Activated CD8-positive, alpha-beta memory T cell treated with anti-CD3 and anti-CD28 coated beads for 4 hours (primary cell): ENCODE measurements at places on chromosomes 6 and 20.

DNA sequence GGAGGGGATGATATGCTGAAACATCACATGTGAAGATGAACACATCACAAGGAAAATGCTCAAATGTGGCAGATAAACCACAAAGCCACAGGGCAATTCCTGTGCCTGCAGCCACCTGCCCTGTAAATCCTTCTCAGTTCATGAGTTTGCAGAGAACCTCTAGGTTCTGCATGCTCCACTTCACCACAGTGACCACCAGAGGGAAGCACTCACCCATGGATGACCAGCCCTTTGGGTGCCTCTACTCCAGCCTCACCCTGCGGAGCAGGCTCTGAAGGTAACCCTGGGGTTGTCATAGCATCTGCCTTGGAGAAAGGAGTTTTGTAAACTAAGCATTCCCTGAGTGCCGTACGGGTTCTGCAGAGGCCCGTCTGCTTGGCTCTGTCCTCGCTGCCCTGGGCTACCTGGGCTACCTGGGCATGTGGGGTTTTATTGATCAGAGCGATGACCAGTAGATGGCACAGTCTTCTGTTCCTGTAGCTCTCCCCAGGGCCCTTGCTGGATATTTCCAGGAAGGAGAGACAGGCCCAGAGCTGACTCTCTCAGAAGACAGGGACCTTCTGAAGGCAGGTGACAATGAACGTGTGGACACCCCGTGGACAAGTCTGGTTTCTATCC is 31.7 kb upstream of the CST1 start:
- no peak for DNase-seq

GRCh38 chr6:55034752-55035151 is 139.6 kb upstream of the HCRTR2 start:
- no peak for DNase-seq

DNA sequence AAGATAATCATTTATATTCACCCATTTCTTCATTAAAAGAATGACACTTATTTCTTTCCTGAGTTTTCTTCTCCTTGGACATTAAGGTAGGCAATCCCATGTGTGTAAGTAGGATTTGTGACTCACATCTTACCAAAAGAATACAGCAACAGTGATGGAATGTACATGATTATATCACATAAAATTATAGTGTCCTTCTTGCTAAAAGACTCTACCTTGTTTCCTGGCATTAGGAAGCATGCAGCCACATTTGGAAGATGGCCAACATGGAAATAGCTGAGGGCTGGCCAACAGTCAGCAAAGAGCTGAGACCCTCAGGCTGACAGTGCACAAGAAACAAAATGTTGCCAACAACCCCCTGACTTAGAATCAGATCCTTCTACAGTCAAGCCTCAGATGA is 327.9 kb upstream of the MARCKS start:
- DNase-seq = no peak

- no peak for DNase-seq
Observed at GRCh38 chr6:18676548-18676947, 289.4 kb downstream of the RNF144B start.

DNA sequence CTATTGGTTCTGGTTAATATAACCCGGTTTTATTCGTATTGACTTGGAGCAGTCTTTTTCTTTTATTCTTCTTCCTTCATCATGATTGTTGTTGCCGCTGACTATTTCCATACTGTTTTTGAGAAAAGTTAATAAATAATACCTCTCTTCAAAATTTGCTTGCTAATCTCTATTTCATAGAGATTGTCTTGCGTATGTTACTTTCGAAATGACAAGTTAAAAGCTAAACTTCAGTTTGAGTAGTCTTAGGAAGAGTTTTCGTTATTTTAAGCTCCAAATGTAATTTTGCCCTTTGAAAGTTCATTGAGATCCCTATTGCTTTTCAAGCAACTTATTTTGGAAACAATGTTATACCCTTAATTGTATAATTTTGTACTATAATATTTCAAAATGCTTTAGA is 36.4 kb downstream of the DCBLD1 start:
- no peak for DNase-seq

DNA sequence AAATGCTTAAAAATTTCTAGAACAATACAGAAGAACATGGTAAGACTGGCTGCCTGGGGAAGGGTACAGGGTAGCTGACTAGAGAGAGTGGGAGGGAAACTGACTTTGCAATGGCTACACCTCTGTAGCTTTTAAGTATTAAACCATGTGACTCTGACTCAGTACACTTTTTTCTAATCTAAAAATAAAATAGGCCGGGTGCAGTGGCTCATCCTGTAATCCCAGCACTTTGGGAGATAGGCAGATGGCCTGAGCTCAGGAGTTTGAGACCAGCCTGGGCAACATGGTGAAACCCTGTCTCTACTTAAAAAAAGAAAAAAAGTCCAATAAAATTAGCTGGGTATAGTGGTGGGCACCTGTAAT is 18.5 kb downstream of the ATP9A start:
- no peak for DNase-seq

- no peak for DNase-seq
Observed at GRCh38 chr6:152351742-152352141, 285.4 kb downstream of the SYNE1 start.

DNA sequence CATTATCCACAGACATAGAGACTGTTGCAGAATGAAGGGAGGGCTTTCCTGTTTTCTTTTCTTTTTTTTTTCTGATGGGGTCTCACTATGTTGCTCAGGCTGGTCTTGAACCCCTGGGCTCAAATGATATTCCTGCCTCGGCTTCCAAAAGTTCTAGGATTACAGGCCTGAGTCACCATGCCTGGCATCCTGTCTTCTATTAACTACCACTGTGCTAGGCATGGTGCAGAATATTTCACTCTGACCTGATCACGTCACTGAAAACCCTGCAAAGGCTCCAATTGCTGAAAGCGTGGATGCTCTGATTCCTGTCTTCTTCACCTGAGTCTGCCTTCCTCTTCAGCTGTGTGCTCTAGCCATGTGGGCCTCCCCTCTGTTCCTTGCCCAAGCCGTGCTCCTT is 8.5 kb upstream of the DNMT3B start:
- DNase-seq = no peak

DNA sequence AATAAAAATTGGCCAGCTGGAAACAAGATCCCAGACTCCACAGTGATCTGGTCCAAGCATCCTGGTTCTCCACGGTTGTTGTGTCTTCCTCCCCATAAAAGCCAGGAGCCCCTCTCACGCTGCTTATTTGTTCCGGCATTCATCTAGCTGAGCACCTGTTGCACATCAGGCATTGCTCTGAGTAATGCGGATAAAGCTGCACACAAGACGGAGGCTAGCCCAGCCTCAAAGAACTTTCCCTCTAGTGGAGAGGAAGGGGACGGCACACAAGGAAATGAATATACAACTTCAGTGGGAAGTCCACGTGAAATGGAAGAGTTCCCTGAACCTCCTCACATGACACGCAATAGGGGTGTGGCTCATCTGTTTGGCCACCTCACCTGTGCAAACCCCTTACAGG is 30.3 kb upstream of the NXT1 start:
- DNase-seq = no peak

DNA sequence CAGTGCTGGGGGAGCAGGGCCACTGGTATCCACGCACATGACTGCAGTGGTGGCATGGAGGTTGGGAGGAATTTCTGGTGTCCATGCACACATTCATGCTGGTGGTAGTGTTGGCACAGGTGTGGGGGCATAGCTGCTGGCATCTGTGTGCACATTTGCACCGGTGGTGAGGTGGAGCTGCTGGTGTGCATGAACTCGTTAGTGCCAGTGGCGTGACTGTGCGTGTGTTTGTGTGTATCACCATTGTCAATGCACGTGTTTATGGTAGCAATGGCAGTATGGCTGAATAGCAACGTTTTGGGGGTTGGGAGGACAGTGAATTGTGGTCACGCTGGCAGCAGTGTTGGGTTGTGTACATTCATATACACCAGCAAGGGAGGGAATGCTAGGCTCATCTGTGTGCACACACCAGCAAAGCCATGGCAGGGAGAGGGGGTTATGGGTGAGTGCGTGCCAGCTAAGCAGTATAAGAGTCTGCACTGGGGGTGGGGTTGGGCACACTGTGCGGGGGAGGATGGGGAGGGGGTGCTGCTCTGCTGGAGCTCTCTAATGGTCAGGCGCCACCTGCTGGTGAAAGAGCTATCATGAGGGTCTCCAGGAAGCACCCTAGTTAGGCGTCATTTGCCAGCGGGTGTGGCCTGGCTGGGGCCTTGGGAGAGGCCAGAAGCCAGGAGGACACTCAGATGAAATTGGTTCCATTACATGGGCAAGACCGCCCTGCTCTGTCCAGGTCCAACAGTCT is 626.1 kb upstream of the ID4 start:
- DNase-seq = no peak

DNA sequence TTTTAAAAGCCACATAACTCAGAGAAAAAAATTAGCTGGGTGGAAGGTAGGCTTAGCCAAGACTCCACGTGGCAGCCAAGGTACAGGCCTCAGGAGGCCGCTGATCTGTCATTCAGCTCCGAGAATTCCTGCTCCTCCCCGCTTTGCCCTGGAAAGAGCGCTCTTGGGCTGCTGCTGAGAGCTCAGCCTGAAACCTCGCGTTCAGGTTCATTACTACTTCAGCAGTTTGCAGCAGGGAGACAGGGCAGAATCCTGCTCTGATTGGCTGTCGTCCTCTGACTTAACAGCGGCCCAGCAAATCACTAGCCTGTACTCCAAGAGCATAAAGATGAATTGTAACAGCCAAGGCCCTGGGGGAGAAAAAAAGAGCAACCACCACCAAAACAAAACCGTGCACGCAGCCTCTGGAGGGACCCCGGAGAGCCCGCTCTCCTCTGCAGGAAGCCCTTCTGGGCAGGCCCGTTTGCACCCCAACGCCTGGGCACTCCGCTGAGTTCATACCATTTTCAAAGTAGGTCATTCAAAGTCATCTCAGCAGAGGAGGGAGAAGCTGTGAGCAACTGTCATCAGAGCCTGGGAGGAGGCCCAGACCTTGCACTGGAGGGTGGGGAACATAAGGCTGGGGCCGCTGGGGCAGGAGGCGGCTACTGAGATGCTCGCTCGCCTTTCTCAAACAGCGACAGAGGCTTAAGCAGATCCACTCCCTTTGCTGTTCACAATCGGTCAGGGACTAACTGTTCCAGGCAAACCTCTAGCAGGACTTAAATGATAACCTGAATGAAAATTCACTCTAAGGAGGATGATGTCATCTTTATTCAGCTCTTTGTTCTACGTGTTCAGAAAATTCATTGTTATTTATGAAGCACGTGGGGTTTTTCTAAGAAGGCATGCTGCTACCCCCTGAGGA is 42.3 kb upstream of the ATXN1 start:
- DNase-seq = no peak

DNA sequence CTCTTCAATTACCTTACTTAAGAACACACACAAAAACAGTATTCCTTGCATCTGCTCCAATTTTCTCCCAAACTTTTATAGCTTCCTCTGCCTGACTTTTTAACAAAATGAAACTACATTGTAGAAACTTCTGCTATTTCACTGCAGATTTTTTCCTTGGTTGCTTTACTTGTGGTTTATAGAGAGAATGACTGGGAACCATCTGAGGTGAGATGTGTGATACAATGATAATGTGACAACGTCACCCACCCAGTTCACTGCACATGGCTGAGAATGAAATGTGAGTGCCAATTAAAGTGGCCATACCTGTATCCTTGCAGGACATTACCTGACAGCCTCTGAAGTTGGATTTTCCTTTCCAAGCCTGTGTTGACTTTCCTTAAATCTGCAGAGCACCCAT is 258.4 kb downstream of the CD83 start:
- DNase-seq = no peak

GRCh38 chr6:148027201-148027600 is 315.4 kb upstream of the SASH1 start:
- no peak for DNase-seq

- DNase-seq = no peak
Observed at GRCh38 chr6:4491501-4492260, 284.5 kb upstream of the CDYL start.

DNA sequence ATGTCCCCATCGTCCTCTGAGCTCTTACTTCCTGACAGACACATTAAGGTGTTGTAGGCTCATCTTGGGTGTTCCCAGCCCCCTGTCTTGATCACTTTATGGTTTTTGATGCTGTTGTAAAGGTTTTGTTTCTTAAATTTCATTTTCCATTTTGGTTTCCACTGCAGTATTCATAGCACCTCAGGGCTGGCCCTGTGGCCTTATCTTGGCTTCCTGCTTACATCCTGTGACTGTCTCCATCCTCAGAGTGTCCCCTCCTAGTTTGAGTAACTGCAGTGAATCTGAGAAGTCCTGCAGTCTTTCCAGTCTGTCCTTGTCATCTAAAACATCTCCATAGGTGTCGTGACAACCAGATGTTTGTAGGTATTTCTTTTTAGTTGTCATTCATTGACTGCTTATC is 50.9 kb downstream of the JARID2 start:
- DNase-seq = peak; percentile 10

- no peak for DNase-seq
Observed at GRCh38 chr20:46243707-46244628, 64.3 kb downstream of the CDH22 start.

GRCh38 chr6:150142670-150143515 is at the start of gene PPP1R14C:
PPP1R14C (plus strand) TSS chr6:150143044; CDS start chr6:150143193, 149 bp downstream.
- no peak for DNase-seq

- DNase-seq = no peak
Observed at GRCh38 chr6:27679308-27679963, 206.5 kb upstream of the ZNF184 start.

DNA sequence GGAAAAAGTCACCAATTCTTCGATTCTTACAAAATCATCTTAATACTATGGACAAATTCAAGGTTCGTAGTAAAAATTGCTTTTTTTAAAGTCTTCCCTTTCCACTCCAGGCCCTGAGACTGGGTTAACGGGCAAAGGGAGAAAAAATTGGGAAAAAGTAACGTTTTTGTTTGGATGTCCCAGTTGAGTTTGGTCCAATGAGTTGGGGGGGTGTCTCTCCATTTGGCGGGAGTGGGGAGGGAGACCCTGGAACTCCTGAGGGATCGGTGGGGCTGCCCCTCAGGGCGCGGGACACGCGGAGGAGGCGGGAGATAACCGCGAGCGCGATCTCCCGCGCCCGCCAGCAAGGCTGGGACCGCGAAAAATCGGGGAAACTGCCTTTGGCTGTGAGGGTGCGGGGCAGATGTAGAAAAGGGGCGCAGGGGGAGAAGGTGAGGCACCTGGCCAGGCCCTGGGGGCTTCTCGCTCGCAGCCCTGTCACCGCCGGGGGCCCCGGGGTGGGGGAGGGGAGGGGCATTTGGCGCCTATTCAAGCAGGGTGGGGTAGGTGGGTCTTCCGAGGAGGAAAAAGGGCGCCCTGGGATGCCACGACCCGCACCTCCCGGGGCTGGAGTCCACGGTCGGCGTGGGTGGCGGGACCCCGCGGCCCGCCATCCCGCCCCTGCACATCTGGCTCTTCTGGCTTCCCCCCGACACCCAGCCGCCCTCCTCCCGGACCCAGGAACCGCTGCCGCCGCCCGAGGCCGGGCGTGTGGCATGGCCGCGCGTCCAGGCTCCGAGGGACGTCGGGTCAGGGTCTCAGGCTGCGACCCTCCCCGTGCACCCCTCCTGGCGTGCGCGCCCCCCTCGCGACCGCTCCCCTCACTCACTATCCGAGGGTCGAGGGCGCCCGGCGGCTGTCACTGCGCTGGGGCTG is 595 bp downstream of the FBXO5 start:
- DNase-seq = no peak

DNA sequence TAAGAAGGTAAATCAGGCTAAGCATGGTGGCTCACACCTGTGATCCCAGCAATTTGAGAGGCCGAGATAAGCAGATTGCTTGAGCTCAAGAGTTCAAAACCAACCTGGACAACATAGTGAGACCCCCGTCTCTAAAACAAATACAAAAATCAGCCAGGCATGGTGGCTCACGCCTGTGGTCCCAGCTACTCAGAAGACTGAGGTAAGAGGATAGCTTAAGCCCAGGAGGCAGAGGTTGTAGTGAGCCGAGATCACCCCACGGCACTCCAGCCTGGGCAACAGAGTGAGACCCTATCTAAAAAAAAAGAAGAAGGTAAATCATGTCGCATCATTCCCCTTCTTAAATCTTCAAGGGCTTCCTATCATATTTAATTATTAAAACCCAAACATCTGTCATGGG is 39.0 kb upstream of the PRND start:
- DNase-seq = no peak
